ENCODE measurements at places on chromosomes 13 and 19.
A peak's percentile ranks its signal among the peaks of the same experiment; 100 is the strongest.

- no peaks in the 10 kb centered on the region for H3K4me1 ChIP-seq
- peak overlapping the region; percentile 87 for H3K4me3 ChIP-seq
- no peaks in the 10 kb centered on the region for H3K27me3 ChIP-seq
- H3K36me3 ChIP-seq = no peaks in the 10 kb centered on the region
- DNase-seq = peak; percentile 76
Measured at GRCh38 chr19:32041681-32042292, 303.6 kb upstream of the ZNF507 start.

DNA sequence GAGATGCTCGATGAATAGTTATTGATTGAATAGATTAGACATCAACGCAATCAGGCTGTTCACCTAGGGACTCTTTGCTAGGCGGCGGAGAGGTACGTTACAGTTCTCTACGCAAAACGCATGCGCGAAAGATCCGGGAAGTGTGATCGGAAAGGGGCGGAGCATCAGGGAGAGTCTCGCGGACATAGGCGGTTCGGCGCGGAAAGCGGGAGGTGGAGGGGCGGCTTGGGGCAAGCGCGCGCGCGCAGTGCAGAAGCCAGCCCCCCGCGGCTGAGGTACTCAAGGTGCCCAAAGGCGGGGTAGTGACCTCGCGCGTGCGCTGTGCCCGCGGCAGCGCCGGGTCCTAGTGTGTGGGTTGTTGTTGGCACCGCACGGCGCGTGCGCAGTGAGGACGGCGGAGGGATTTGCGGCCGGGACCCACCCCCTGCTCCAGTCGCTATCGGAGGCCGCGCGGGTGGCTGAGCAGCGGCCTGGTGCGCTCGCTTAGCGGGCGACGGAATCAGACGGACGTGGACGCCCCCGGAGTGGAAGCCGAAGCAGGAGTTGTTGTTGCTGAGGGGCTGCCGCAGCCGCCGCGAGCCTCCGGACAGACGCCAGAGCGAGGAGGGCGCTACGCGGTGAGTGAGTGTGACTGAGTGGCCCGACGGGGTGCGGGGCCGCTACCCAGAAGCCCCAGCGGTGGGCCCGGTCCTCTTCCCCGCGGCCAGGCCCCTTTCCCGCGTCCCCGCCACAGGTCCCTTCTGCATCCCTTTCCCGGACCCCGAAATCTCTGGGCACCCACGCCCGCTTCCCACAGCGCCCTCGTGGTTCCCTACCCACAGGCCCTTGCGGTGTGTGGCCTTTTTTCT, at the start of gene SNRNP70:
SNRNP70 (plus strand) TSS at position 432 of the 848 bp plus-strand sequence. CDS start 964 bp downstream, outside the sequence.
- peaks cover 10% of the 10 kb centered on the region for H3K27me3 ChIP-seq
- H3K4me3 ChIP-seq = peak within 1 kb of the TSS; percentile 99
- DNase-seq = peak; percentile 100
- peaks cover 9% of the 10 kb centered on the region for H3K4me1 ChIP-seq
- peak within 1 kb of the TSS; percentile 89 for H3K27ac ChIP-seq

DNA sequence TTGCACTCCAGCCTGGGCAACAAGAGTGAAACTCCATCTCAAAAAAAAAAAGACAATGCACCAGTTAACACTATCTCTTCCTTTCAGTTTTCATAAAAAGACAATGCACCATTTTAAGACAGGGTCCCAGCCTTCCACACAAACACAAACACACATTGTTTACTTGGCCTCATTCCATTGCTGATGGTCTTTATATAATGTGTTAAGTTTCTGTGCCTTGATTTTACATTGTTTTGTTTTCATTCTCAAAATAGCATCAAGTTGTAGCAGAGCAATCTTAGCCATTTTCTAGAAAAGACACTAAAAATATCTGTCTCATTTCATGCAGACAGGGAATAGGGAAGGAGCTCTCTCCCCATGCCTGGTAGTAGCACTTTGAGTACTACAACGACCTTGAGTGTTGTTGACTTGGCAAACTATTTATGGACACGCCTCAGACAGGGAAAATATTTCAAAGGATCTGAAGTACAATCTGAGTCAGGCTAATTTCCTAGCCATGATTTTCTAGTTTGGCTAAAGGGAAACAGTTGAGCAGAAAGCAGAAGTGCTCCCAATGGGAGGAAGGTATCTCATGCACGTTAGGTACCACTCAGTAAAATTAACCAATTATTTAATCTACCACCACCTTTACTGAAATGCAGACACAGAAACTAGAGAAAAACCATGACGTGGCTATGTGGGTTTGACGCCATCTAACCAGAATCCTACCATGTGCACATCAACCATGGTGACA, 120.6 kb downstream of the ABCC4 start:
- H3K27me3 ChIP-seq = no peaks in the 10 kb centered on the region
- no peak overlapping the region for H3K4me3 ChIP-seq
- no peak overlapping the region for H3K27ac ChIP-seq
- H3K36me3 ChIP-seq = no peaks in the 10 kb centered on the region
- DNase-seq = no peak

- peak; percentile 68 for DNase-seq
- no peak overlapping the region for H3K27ac ChIP-seq
- peaks cover 4% of the 10 kb centered on the region for H3K36me3 ChIP-seq
- H3K4me3 ChIP-seq = no peak overlapping the region
- peaks cover 11% of the 10 kb centered on the region for H3K27me3 ChIP-seq
Measured at GRCh38 chr19:19134687-19135158, 3.6 kb downstream of the TMEM161A start.

GRCh38 chr13:94674609-94675348, 37.6 kb downstream of the SOX21 start:
- DNase-seq = peak; percentile 64
- H3K27me3 ChIP-seq = no peaks in the 10 kb centered on the region
- H3K4me3 ChIP-seq = no peak overlapping the region
- H3K36me3 ChIP-seq = no peaks in the 10 kb centered on the region
- no peak overlapping the region for H3K27ac ChIP-seq

- no peaks in the 10 kb centered on the region for H3K36me3 ChIP-seq
- peaks cover 11% of the 10 kb centered on the region for H3K27me3 ChIP-seq
- DNase-seq = peak; percentile 72
- H3K27ac ChIP-seq = peak overlapping the region; percentile 33
- H3K4me3 ChIP-seq = peak overlapping the region; percentile 70
- H3K4me1 ChIP-seq = peaks cover 4% of the 10 kb centered on the region
Measured at GRCh38 chr19:3047496-3048189, 14.7 kb downstream of the TLE5 start.

DNA sequence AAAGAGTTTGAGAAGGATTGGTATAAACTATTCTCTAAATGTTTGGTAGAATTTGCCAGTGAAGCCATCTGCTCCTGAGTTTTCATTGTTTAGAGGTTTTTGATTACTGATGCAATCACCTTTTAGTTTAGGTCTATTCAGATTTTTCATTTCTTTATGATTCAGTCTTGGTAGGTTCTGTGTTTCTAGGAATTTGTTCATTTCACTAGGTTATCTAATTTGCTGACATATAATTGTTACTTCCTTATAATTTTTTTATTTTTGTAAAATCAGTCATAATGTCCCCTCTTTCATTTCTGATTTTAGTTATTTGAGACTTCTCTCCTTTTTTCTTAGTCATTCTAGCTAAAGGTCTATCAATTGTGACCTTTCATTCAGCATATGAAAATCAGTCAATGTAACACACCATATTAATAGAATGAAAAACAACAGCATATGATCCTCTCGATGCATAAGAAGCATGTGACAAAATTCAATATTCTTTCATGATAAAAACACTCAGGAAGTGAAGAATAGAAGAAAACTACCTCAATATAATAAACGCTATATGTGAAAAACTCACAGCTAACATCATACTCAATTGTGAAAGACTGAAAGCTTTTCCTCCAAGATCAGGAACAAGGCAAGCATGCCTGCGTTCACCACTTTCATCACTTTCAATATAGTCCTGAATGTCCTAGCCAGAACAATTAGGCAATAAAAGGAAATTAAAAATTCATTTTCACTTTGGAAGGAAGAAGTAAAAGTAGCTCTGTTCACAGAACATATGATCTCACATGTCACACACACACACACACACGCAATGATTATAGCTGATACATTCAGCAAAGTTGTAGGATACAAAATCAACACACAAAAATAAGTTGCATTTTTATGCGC, 149.1 kb downstream of the COG6 start:
- H3K36me3 ChIP-seq = peaks cover 10% of the 10 kb centered on the region
- no peak overlapping the region for H3K27ac ChIP-seq
- H3K4me1 ChIP-seq = peaks cover 3% of the 10 kb centered on the region
- H3K4me3 ChIP-seq = no peak overlapping the region
- DNase-seq = no peak
- peaks cover 2% of the 10 kb centered on the region for H3K27me3 ChIP-seq

DNA sequence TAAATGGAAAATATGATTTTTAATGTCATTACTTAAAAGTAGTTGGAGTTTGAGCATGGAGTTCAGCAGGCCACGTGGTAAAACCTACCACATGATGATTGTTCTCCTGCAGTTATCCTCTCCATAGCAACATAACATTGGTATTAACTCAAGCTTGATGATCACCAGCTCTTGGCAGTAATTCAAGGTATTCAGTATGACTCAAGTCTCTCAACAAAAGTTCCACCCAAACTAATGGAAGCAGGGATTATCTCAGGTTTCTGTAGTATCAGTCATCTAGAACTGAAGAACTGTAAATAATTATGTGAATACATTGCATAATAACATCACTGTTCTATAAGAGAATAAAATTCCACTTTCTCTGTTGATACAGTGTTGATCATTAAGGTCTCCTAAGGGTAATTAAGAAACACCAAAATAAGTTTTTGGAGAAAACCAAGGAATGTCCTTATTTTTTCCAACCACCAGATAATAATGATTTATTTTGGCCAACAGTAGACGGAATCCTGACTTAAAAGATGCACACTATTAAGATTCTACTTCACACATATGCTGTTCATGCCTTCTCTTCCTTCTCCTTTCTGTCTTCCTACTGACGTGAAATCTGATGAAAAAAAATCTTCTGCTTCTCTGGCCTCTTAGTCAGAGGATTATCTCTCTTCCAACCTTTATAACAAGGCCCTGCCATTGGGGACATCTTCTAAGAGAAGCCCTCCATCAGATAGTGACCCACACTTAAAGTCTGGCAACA, 1092.3 kb downstream of the EFNB2 start:
- no peaks in the 10 kb centered on the region for H3K27me3 ChIP-seq
- H3K4me3 ChIP-seq = no peak overlapping the region
- no peak for DNase-seq
- no peaks in the 10 kb centered on the region for H3K4me1 ChIP-seq
- H3K27ac ChIP-seq = no peak overlapping the region

GRCh38 chr13:51000061-51000460, 90.5 kb downstream of the RNASEH2B start:
- H3K4me1 ChIP-seq = peaks cover 46% of the 10 kb centered on the region
- peaks cover 7% of the 10 kb centered on the region for H3K27me3 ChIP-seq
- no peaks in the 10 kb centered on the region for H3K36me3 ChIP-seq
- H3K27ac ChIP-seq = peak overlapping the region; percentile 26

GRCh38 chr19:42199440-42200115, 17.9 kb downstream of the DEDD2 start:
- H3K27ac ChIP-seq = peak overlapping the region; percentile 18
- no peak overlapping the region for H3K4me3 ChIP-seq
- no peak for DNase-seq
- H3K36me3 ChIP-seq = peaks cover 8% of the 10 kb centered on the region

DNA sequence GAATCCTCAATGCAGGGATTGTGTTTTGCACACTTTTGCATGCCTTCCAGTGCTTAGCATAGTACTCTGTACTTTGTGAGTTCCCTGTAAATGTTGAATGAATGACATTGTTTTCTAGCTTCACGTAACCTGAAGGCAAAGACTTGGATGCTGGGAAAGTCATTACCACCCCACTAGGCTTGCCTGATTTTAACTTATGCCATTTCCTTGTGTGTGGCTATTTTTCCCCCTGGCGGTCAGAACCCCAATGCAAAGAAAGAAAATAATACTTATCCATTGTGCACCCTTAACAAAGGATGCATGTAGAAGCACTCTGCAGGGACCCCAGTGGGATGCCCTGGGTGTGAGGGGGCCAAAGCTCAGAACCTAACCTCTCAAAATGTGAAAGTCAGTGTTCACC, 1.2 kb upstream of the ENOX1 start:
- H3K4me1 ChIP-seq = peaks cover 15% of the 10 kb centered on the region
- no peaks in the 10 kb centered on the region for H3K36me3 ChIP-seq
- peak overlapping the region; percentile 59 for H3K27ac ChIP-seq
- H3K27me3 ChIP-seq = peaks cover 11% of the 10 kb centered on the region
- DNase-seq = peak; percentile 30
- peak overlapping the region; percentile 84 for H3K4me3 ChIP-seq

- peaks cover 3% of the 10 kb centered on the region for H3K27me3 ChIP-seq
- H3K4me1 ChIP-seq = no peaks in the 10 kb centered on the region
- no peaks in the 10 kb centered on the region for H3K36me3 ChIP-seq
- no peak for DNase-seq
- H3K4me3 ChIP-seq = no peak overlapping the region
- H3K27ac ChIP-seq = no peak overlapping the region
Measured at GRCh38 chr13:86098511-86098910, 299.3 kb upstream of the SLITRK6 start.

DNA sequence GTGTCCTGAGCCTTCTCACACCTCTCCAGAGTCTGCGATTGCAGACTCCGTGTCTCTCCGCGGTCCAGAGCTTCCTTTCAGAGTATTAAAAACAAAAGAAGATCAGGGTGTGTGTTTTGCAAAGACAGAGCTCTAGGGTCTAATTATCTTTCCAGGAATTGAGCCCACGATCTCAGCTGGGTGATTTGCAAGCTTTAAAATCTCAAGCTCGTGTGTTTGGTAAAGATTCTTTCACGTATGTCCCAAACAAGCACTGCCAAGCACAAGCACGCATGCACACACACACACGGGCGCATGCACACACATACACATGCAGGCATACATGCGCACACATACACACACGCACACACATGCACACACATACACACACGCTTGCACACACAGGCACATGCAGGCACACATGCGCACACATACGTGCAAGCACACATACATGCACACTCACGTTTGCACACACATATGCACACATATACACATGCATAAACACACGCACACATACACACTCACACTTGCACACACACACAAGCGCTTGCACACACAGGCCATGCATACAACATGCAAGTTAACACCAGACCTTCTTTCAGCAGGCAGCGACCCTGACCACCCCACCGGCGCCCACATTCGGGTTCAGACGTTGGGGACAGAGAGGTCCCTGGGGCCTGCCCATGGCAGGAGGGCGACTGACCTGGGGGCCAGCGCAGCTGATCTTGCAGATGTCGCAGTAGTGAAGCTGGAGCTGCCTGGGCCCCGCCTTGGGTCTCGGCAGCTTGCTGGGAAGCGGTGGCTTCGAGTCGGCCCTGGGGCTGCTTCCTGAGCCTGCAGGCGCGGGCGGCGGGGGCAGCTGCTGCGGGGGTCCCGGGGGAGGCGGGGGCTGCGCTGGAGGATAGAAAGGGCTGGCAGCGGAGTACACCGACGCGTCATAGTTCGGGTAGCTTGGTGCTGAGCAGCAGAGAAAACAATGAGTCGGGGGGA, 37.9 kb downstream of the ZFR2 start:
- peak overlapping the region; percentile 64 for H3K4me3 ChIP-seq
- peak overlapping the region; percentile 90 for H3K27ac ChIP-seq
- H3K27me3 ChIP-seq = peaks cover 2% of the 10 kb centered on the region
